ENCODE measurements at places on chromosomes 11 and 22.

- DNase-seq: no peak
These were observed 10.4 kb downstream of the NUP98 start for GRCh38 chr11:3786781-3787428.

GRCh38 chr11:13055200-13055599 is 46.1 kb downstream of the RASSF10 start:
- DNase-seq: no peak

- DNase-seq: no peak
These were observed 107.2 kb downstream of the SCN3B start for GRCh38 chr11:123547180-123547579.

DNA sequence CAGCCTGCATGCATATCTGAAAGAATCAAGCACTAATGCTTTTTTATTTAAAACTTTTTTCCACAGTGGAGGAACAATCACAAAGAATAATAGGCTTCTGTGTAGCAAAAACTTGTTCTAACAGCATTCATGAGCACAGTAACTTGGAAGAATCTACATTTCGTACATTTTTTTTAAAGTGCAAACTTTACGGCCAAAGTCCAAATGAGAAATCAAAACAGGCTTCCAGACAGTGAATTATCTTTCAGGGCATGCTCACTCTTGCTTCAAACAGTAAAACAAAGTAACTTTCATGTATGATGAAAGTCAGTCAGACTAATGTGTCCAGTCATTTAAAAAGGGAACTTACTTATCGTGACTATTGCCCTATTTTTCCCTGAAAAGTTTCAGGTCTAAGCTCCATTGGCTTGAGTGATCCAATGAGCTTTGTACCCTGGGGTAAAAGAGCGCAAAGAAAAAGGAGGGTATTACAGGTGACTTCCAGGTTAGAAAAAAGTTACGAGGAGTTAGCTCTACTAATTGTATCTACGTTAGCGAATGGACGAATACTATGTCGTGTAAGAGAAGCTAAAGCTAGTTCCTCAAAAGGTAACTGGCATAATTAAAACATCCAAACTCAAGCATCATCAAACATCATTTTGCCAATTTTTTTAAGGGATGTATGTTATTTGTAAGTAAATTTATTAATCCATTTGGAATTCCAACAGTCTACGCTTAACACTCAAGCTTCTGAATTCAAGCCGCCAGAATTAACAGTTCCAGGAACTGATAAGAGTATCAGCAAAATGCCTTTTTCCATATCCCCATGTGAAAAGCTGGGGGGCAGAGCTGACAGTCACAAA is 1.7 kb downstream of the PICALM start:
- no peak for DNase-seq

GRCh38 chr11:33633251-33634003 is 67.2 kb downstream of the C11orf91 start:
- no peak for DNase-seq

GRCh38 chr11:120028897-120029258 is 109.0 kb downstream of the TRIM29 start:
- DNase-seq: no peak

DNA sequence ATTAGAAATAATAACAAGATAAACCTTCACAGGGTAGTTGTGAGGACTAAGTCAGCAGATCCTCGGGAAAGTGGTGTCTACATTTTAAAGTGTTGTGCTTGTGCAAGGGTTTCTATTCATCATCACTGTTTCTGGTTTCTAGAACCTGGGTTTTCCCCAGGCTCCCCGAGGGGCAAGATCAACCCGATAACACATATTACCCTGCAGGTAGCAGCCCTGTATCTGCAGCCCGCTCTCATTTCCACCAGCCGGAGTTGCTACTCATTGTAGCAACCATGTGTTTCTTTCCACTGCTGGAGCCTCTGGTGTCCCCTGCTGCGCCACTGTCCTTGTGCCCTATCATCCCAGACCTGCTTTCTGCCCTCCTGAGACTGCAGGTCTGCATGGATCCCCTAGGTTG is 67.0 kb downstream of the MIAT start:
- no peak for DNase-seq

DNA sequence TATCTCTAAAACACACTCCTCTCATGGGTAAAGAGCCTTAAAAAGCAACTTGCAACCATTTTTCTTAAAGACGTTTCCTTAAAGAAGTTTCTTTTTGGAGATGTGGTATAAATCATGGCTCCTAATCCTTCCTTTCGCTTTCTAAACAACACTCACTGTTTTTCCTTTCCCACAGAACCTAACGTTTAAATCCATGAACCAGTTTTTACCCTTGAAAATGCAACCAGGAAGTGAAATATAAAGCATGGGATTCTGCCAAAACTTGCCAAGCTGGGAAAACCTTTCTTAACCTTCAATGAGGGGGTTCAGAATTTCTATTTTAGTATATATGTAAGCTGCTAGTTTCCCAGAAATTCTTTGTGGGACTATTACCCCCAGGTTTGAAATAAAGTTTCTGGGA is 8.6 kb downstream of the PLEKHA7 start:
- DNase-seq: no peak

DNA sequence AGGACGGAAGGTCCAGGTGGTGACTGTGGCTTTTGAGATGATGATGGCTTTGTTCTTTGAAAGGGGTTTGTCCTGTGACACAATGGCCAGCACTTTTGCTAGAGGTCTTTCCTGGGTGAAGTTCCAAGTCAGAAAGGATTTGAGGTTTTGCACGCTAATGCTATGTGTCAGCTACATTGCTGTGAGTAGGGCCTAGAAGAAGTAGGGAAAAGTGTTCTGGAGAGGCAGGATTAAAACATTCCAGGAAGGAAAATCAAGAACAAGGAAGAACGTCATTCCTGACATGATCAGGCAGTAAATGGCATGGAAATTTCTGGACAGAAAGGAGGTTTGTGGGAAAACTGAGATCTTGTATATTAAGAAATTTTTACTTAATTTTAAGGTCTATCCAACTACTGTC is 290.7 kb downstream of the NTM start:
- DNase-seq: no peak

- DNase-seq: peak; percentile 37
These were observed 162.4 kb upstream of the B3GAT1 start for GRCh38 chr11:134574425-134574824.

DNA sequence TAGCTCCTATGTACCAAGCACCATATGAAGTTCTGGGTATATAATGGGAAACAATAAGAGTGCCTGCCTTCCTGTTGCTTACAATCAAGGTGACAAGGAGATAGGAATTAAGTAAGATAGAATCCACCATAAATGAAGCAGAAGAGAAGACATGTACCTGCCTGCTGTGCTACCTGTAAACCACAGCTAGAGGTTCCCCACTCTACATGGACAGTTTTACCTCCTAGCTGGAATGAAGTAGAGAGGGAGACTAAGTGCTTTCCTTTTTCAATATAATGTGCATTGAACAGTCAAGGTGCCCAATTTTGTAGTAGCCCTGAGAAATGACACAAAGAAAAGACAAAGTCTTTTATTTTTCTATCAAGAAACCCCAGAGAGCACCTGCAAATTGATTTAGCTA is 984.6 kb downstream of the DLG2 start:
- no peak for DNase-seq

DNA sequence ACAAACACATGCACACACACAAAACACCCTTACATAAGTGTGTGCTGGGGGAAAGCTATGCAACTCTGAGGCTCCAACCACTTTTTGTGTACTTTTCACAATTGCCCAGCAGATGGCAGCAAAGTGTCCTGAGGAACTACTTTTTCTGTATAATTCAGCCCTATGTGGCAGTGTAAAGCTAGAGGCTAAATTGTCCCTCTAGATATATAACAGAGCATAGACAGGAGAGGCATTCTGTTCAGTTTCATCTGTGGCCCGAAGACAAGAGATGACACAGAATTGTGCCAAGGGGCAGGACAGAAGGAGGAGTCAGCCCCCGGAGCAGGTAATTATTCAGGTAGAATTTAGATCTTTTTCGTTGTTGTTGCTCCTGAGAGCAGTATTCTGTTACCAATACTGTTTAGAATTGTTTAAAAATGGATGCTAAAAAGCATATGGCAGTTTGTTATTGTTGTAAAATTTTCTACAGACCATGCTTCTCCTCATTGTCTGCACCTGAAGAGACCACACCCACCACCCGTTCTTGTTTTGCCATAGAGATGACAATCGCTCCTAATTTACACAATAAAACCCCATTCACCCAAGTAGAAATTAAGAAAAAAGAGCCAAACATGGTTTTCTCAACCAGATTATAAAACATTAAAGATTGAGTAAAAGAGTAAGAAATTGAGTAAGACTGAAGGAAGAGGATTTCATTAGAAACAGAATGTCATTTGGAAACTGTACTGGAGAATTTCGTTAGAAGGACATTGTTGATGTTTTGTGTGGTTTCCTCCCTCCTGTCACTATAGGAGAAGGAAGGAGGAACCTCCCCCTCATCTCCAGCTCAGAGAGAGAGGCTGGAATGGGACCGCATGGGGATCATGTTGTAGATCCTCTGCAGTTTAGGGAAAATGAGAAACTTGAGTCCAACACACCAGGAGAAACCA is 14.5 kb upstream of the MS4A7 start:
- no peak for DNase-seq

- DNase-seq: no peak
These were observed 2.1 kb downstream of the RTCB start for GRCh38 chr22:32409977-32410376.

- no peak for DNase-seq
These were observed 908 bp downstream of the PPME1 start for GRCh38 chr11:74171997-74172396.

GRCh38 chr22:29499852-29500251 is 19.8 kb downstream of the NEFH start:
- DNase-seq: no peak

DNA sequence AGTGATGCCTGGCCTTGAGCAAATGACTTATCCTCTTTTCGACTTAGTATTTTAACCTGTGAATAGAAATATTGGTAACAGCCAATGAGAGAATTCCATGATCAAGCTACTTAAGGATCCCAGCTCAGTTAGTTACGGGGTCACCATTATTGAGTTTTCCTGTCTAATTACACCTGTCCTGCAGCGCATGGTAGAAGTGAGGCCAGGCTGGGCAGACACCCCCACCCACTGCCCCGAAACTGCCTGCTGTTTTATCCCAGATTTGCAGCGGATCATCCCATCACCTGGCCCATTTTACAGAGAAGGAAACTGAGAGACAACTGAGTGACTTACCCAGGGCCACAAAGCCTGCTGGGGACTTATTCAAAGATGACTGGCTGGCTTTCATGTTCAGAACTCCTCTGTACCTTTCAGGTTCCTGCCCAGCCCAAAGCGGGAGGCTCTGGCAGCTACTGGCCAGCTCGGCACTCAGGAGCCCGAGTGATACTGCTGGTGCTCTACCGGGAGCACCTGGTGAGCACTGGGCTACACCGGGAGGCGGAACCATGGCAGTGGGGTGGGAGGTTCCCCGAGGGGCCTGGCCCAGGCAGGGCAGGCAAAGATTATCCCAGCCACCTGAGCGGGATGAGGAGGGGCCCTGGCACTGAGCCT is 1.4 kb downstream of the MUS81 start:
- no peak for DNase-seq

GRCh38 chr11:126345759-126346585 is 9.5 kb upstream of the ST3GAL4 start:
- DNase-seq: no peak

DNA sequence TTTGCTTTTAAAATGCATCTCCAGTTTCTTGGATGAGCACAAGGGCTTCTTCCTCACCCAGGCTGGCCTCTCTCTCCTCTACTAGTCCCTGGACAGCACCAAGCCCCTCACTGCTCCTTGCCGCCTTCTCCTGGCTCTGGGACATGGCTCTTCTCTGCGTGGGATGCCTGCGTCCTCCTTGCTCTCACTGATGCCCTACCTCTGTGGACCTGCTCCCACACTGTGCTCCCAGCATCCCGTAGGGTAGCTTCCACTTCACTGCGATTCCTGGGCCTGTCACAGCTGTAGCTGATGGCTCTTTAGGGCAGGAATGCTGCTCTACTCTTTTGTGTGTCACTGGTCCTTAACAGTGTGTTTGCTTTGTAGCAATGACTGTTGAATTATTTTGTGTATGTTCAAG is 136.3 kb downstream of the SNX19 start:
- no peak for DNase-seq

GRCh38 chr22:31605851-31606585 is 56.0 kb downstream of the PISD start:
- DNase-seq: no peak

DNA sequence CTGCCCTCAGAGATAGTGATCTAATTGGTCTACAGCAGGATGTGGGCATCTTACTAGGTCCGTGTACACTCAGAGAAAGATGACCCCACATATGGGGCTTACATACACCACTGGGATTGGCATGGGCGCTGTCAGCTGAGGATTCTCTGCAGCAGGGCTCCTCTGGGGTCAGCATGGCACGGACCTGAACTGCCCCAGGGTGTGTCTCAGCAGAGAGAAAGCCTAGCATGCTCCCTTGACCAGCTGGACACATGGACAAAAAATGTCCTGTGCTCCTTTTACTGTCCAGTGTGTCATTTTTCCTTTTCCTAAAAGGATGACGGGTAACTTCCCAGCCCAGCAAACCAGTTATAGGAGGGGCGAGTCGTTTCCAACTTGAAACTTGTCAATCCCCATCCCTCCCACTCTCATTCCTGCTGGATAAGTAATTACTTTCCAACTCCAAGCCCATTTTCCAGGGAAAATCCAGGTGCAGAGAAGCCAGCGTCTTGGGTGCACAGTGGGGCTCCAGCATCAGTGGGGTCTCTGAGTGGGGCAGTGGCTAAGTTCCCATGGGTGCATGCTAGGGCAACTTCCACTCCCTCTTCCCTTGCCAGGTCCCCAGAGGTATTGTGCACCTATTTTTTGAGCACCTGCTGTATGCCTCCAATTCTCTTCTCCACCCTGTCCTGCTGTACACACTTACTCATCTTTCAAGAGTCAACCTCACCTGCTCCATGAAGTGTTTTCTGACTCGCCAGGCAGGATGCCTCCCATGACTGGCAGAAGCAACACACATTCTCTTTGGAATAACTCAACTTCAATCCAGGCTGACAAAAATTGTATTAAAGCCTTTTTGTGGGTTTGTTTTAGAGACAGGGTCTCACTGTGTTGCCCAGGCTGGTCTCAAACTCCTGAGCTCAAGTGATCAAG is 5.0 kb downstream of the VSTM5 start:
- no peak for DNase-seq

- no peak for DNase-seq
These were observed 2.3 kb downstream of the RHOG start for GRCh38 chr11:3838504-3838903.

GRCh38 chr11:44711113-44711786 is 15.5 kb upstream of the TSPAN18 start:
- no peak for DNase-seq

- no peak for DNase-seq
These were observed 13.8 kb upstream of the OR56A3 start for GRCh38 chr11:5928271-5928670.

DNA sequence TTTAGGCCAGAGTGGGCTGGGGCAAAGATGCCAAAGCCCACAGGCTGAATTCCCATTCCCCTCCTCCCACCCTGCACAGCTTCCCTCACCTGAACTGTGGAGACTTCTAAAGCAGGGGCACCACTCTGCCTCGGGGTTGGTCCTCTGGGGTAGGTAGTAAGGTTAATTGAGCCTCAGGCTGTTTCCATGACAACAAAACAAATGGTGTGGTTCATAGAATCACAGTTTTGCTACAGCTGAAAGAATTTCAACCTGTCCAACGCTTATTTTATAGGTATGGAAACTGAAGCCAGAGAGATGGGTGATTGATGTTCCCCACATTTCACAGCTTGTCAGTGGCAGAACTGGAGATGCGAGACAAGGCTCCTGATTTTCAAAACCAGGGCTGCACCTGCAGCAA is 109.5 kb downstream of the SNX19 start:
- peak; percentile 28 for DNase-seq
